ENCODE measurements at places on chromosomes 13 and 19.

GRCh38 chr13:50353651-50354415 is 338.6 kb downstream of the KCNRG start:
- H3K36me3 ChIP-seq: no peaks in the 10 kb centered on the region
- peak; percentile 73 for ATAC-seq
- no peak overlapping the region for H3K27ac ChIP-seq
- H3K4me3 ChIP-seq: no peak overlapping the region
- H3K4me1 ChIP-seq: peaks cover 26% of the 10 kb centered on the region

- peak overlapping the region; percentile 9 for H3K4me3 ChIP-seq
- H3K27me3 ChIP-seq: no peaks in the 10 kb centered on the region
- peak overlapping the region; percentile 15 for H3K27ac ChIP-seq
- H3K4me1 ChIP-seq: peaks cover 19% of the 10 kb centered on the region
- ATAC-seq: peak; percentile 83
- H3K36me3 ChIP-seq: no peaks in the 10 kb centered on the region
Measured at GRCh38 chr13:31067416-31068118, 94.1 kb downstream of the HSPH1 start.

GRCh38 chr19:28027116-28027515 is 1185.8 kb downstream of the UQCRFS1 start:
- no peaks in the 10 kb centered on the region for H3K4me1 ChIP-seq
- H3K4me3 ChIP-seq: no peak overlapping the region
- H3K27me3 ChIP-seq: no peaks in the 10 kb centered on the region
- ATAC-seq: no peak

GRCh38 chr13:52043675-52044074 is 19.2 kb downstream of the UTP14C start:
- no peak for ATAC-seq
- no peak overlapping the region for H3K27ac ChIP-seq
- no peak overlapping the region for H3K4me3 ChIP-seq
- no peaks in the 10 kb centered on the region for H3K27me3 ChIP-seq
- no peaks in the 10 kb centered on the region for H3K4me1 ChIP-seq

GRCh38 chr19:20969498-20969897 is 46.4 kb downstream of the ZNF85 start:
- no peak for ATAC-seq
- no peak overlapping the region for H3K4me3 ChIP-seq
- H3K27ac ChIP-seq: no peak overlapping the region
- H3K27me3 ChIP-seq: no peaks in the 10 kb centered on the region
- no peaks in the 10 kb centered on the region for H3K36me3 ChIP-seq

DNA sequence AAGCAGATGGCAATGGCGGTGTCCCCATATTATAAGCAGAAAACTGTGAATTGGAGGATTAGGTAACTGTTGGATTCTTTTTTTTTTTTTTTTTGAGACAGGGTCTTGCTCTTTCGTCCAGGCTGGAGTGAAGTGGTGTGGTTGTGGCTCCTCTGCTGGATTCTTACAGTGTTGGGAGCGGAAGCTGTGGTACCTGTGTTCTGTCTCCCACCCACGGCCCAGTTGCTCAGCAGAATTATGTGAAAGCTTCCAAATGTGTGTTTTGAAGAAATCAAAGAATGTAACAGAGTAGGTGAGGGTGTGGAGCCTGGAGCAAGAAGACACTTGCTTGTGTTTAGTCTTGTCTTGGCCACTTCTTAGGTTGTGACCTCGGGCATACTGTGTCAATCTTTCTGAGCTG is 295.6 kb downstream of the SHISA2 start:
- H3K27ac ChIP-seq: no peak overlapping the region
- ATAC-seq: no peak
- H3K4me1 ChIP-seq: no peaks in the 10 kb centered on the region
- H3K27me3 ChIP-seq: peaks cover 15% of the 10 kb centered on the region
- H3K4me3 ChIP-seq: no peak overlapping the region

GRCh38 chr13:108527844-108528243 is 101.6 kb upstream of the MYO16 start:
- no peak overlapping the region for H3K4me3 ChIP-seq
- peaks cover 11% of the 10 kb centered on the region for H3K27me3 ChIP-seq
- H3K4me1 ChIP-seq: no peaks in the 10 kb centered on the region
- H3K36me3 ChIP-seq: no peaks in the 10 kb centered on the region
- no peak overlapping the region for H3K27ac ChIP-seq

DNA sequence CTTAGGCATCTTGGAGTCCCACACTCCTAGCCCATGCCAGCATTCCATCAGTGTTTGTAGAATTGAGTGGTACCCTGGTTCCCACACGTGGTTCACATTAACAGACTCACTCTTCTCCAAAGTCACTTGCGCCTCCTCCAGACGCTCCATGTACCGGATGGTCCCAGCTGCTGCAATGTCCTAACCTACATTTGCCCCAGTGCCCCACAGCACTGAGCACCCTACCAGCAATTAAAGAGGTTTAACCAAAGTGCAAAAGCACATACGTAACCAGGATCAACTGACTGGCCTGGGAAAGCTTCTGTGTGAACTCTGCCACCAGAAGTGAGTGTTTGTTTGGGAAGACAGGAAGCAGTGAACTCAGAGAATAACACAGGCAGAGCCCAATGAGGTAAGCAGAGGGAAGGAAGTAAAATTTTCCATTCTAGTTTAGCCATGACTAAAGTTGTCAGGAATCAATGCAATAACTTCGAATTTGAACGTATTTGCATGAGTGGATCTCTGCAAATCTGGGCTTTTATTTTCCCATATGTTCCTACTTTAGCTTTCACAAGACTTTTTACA is 7.3 kb upstream of the MEDAG start:
- ATAC-seq: peak; percentile 84
- H3K4me3 ChIP-seq: peak overlapping the region; percentile 25
- H3K27ac ChIP-seq: no peak overlapping the region
- peaks cover 26% of the 10 kb centered on the region for H3K4me1 ChIP-seq

GRCh38 chr19:38264486-38265212 is at the start of gene SPINT2:
Gene SPINT2, plus strand, starts transcription at chr19:38264573. Its CDS starts 320 bp downstream, at chr19:38264893.
- peak within 1 kb of the TSS; percentile 94 for H3K4me3 ChIP-seq
- peak within 1 kb of the TSS; percentile 96 for H3K27ac ChIP-seq
- no peaks in the 10 kb centered on the region for H3K27me3 ChIP-seq
- ATAC-seq: peak; percentile 51
- peaks cover 33% of the 10 kb centered on the region for H3K4me1 ChIP-seq
- peaks cover 5% of the 10 kb centered on the region for H3K36me3 ChIP-seq

- H3K4me3 ChIP-seq: no peak overlapping the region
- no peaks in the 10 kb centered on the region for H3K36me3 ChIP-seq
- no peak for ATAC-seq
- H3K27me3 ChIP-seq: peaks cover 3% of the 10 kb centered on the region
- no peaks in the 10 kb centered on the region for H3K4me1 ChIP-seq
Measured at GRCh38 chr13:112012705-112013085, 54.3 kb upstream of the SOX1 start.

DNA sequence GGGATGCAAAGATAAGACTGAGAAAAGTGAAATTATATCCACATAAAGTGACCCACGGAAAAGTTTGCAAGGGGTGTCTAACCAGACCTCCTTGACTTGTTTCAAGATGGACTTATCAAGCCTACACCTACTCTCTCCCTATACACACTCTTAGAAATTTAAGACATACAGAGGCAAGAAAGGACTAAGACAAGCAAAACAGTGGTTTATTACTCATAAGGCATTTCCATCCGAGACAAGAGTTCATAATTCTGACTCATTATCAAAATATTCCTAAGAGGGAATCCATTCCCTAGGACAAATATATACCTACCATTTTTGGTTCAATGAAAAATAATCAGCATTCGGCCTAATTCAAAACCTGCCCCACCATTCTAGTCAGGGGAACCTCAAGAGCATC is 232.6 kb upstream of the GPC6 start:
- no peak for ATAC-seq
- no peak overlapping the region for H3K27ac ChIP-seq
- H3K4me1 ChIP-seq: no peaks in the 10 kb centered on the region
- no peaks in the 10 kb centered on the region for H3K36me3 ChIP-seq

DNA sequence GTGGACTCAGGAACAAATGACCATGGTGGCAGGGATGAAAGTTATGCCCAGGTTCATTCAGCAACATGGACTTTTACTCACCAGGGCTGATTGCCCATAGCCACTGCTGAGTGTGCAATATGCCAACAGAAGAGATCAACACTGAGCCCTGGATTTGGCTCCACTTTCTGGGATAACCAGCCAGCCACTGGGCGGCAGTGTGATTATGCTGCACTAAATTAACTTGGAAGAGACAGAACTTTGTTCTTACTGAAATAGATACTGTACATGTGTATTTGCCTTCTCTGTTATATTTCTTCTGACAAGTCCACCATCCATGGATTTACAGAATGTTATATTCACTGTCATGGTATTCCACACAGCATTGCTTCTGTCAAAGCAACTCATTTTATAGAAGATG is 257.4 kb downstream of the TDRD3 start:
- no peak overlapping the region for H3K4me3 ChIP-seq
- no peak overlapping the region for H3K27ac ChIP-seq
- H3K36me3 ChIP-seq: no peaks in the 10 kb centered on the region
- no peak for ATAC-seq

- peaks cover 19% of the 10 kb centered on the region for H3K4me1 ChIP-seq
- peak; percentile 36 for ATAC-seq
- no peaks in the 10 kb centered on the region for H3K27me3 ChIP-seq
- no peak overlapping the region for H3K27ac ChIP-seq
- H3K36me3 ChIP-seq: no peaks in the 10 kb centered on the region
Measured at GRCh38 chr13:51500687-51501086, 47.9 kb upstream of the INTS6 start.

DNA sequence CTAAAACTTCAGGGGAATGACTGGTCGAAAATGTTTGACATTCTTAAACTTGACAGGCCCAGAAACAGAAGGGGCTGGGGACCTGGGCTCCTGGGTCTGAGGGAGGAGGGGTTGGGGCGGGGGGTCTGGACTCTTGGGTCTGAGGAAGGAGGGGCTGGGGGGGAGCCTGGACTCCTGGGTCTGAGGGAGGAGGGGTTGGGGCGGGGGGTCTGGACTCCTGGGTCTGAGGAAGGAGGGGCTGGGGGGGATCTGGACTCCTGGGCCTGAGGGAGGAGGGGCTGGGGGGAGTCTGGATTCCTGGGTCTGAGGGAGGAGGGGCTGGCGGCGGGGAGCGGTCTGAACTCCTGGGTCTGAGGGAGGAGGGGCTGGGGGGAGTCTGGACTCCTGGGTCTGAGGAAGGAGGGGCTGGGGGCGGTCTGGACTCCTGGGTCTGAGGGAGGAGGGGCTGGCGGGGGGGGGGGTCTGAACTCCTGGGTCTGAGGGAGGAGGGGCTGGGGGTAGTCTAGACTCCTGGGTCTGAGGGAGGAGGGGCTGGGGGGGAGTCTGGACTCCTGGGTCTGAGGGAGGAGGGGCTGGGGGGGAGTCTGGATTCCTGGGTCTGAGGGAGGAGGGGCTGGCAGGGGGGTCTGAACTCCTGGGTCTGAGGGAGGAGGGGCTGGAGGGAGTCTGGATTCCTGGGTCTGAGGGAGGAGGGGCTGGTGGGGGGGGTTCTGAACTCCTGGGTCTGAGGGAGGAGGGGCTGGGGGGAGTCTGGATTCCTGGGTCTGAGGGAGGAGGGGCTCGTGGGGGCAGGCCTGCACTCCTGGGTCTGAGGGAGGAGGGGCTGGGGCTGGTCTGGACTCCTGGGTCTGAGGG is 5.5 kb upstream of the KLK6 start:
- ATAC-seq: no peak
- no peaks in the 10 kb centered on the region for H3K4me1 ChIP-seq
- peaks cover 48% of the 10 kb centered on the region for H3K27me3 ChIP-seq
- H3K4me3 ChIP-seq: no peak overlapping the region
- H3K27ac ChIP-seq: no peak overlapping the region
- no peaks in the 10 kb centered on the region for H3K36me3 ChIP-seq

DNA sequence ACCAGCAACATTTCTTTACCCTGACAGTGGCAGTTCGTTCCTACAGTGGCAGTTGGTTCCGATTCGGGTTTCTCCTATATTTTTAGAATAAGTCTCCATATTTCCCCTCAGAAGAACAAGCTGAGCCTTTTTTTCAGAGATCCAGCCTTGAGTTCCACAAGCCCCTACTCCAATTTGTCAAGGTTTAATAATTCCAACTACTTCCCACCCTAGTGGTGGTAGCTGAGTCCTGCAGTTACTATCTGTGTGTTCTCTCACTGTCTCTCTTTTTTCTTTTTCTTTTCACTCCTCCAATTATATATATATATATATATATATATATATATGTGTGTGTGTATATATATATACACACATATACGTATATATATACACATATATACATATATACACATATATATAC is 1347.3 kb downstream of the PCDH9 start:
- no peak overlapping the region for H3K4me3 ChIP-seq
- no peak overlapping the region for H3K27ac ChIP-seq
- H3K4me1 ChIP-seq: no peaks in the 10 kb centered on the region
- ATAC-seq: no peak

DNA sequence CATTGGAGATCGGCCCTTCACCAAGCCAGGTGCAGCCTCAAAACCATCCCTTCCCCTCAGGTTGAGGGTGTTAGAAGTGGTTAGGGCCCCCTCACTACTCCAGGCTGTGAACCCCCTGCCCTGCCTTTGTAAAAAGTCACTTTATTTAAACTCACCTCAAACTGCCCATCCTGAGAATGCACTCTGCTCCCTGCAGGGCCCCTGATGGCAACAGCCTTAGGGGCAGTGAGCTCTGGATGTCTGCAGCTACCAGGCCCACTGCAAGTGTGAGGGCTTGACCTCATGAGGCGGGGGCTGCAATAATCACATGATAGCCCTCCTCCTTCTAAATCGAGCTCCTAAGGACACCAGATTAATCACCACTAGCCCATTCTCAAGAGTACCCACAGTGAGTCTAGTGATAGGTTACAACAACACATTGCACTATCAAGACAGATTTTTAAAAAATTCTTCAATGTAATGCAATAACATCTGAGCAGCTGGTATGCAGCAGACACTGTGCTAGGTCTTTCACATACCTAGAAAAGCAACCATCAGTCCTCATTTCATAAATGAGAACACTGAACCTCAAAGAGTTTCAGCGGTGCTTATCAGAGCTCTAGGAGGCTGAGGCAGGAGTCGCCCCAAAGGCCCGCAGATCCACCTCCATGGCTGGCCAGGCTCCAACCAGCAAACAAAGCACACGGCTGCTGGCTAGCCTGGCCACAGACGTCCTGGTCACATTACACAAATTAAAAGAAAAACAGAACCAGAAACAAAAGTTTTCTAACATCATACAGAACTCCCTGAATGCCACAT is 26.0 kb downstream of the SLC7A1 start:
- no peak overlapping the region for H3K27ac ChIP-seq
- H3K4me3 ChIP-seq: no peak overlapping the region
- no peaks in the 10 kb centered on the region for H3K27me3 ChIP-seq
- H3K4me1 ChIP-seq: peaks cover 30% of the 10 kb centered on the region
- H3K36me3 ChIP-seq: peaks cover 36% of the 10 kb centered on the region
